Renal pelvis (tissue), 12 donors: ENCODE measurements at places on chromosomes 13 and 19. TPM values are rescaled to one million over a fixed set of nuclear protein-coding genes. Genes with fewer than 3 reads are reported as not detected.
A peak's percentile ranks its signal among the peaks of the same experiment; 100 is the strongest.

FAM124A gene
- 5.4 TPM for polyA plus RNA-seq

GRCh38 chr13:28451482-28452217 is 43.3 kb downstream of the FLT1 start:
- no peak for DNase-seq

- DNase-seq: no peak
Measured at GRCh38 chr19:30667227-30667626, 295.0 kb downstream of the ZNF536 start.

- no peak for DNase-seq
Measured at GRCh38 chr13:80477661-80478443, 136.9 kb upstream of the SPRY2 start.

GRCh38 chr13:44302940-44303575 is 70.6 kb upstream of the SERP2 start:
- no peak for DNase-seq

VN1R2 gene
- polyA plus RNA-seq: not detected

DNA sequence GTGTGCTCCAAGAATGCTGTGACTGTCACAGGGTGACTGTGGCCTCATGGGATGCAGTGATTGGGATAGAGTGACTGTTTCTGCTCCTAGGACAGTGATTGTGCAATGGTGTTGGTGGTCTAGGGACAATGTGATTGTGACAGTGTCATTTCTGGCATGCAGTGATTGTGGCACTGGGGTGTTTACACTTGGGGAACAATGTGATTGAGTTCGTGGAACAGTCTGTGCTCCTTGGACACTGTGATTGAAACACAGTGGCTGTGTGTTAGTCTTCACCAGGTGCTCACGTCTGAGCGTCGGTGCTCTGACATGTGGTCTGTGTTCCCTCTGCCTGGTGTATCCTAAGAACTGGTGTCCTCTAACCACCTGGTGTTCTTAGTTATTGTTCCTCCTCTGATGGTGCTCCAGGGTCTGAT is 1.7 kb downstream of the PDE4A start:
- no peak for DNase-seq

TMIGD2 gene
- polyA plus RNA-seq: 0.30 TPM

DNA sequence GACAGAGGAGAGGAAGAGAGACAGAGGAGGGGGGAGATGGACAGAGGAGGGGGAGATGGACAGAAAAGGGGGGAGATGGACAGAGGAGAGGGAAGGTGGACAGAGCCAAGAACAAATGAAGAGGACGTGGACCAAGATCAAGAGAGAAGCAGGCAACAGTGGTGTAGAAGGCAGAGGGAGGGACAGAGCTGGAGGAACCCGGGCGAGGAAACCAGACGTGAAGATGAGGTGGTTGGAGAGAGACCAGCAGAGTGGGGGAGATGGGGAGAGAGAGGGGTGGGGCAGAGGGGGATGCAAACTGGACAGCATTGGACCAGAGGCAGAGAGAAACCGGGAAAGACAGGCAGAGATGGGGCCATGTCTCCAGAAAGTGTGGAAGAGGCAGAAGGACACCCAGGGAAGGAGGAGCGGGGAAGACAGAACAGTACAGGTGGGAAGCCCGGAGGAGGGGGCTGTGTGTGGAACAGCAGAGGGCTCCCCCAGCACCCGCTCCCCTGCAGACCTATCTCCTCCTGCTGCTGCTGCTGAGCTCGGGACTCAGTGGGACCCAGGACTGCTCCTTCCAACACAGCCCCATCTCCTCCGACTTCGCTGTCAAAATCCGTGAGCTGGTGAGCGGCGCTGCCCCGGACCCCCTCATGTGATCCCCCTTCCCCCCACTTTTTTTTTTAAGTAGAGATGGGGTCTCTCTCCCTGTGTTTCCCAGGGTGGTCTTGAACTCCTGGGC is 1.3 kb downstream of the FLT3LG start:
- DNase-seq: no peak

KLK14 gene
- 0.19 TPM for polyA plus RNA-seq

DNA sequence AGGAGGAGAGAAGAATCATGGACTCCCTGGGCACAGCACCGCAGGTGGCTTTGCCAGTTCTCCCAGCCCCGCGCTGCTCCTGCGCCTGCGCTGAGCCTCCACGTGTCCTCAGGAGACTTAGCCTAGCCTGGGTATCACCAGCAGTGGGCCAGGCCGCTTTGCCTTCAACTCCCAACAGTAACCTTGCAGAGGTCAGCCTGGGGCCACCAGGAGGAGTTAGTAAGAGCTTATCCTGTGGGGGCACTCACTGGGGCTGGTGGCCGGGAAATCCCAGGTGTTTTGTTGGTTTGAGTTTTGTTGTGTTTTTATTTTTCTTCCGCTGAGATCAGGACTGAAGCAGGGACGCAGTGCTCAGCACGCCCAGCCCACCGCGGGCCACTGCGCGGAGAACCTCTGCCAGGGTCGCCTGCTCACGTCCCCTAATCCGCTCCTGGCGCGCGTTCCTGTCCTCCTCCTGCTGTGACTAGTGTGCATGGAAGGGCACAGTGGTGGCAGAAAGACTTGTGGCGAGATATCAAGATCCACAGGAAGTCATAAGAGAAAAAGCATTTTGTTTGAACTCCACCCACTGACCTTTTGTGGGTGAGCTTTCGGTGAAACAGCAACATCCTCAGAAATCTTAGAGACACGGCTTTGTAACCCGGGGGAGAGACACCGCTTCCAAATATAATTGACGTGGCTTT is 207.4 kb upstream of the RFC3 start:
- peak; percentile 16 for DNase-seq

DNA sequence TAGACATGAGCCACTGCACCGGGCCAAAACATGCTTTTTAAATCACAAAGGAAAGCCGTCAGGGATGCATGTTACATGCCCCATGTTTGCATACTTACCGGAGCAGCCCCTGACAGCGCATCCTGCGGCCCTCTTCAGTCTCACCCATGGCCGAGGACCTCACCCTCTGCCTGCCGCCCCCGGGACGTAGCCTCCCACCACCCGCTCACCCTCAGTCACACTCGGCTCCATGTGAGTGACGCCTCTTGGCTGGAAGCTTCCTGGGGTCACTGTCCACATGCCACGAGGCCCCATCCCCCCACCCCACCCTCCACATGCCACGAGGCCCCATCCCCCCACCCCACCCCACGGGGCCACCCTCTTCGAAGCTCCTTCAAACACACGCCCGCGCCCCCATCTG is 46.1 kb upstream of the SPACA7 start:
- no peak for DNase-seq
